ENCODE measurements at places on chromosomes 4 and X.
A peak's percentile ranks its signal among the peaks of the same experiment; 100 is the strongest.

DNA sequence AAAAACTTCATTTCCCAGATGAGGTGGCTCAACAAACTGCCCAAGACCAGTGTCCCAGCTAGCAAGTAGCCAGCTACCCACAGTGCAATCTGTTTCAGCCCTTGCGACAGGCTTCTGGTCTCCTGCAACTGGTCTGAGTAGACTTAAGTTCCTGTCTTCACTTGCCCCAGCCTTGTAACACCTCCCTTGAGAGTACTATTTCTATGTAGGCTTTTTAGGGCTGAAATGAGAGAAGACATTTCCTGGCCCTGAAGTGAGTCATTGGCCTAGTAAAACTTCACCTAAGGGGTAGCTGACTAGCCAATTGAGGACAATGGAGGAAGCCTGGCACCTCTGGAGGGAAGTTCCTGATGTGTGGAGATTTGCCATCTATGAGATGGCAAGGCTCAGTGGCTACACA, 80.1 kb upstream of the STIM2 start:
- DNase-seq, result peak; percentile 24

DNA sequence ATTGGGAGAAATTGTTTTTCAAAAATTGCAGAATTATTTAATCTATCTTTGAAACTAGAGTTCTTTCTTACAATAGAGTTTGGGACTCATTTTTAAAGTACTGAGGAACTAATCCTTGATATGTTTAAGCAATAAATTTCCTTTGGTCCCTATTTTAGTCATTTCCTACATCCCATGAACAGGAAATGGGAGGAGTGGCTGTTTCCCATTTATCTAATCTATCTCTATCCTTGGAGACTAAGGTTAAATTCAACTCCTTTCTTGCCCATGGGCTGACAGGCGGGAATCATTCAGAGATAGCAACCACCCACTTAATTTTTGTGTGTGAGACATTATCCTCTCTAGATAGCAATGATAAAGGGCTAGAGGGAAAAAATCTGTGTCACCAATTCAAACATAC, 131.6 kb upstream of the EMCN start:
- no peak for DNase-seq

GRCh38 chr4:155569471-155569870, 97.2 kb upstream of the GUCY1A1 start:
- DNase-seq, result no peak

DNA sequence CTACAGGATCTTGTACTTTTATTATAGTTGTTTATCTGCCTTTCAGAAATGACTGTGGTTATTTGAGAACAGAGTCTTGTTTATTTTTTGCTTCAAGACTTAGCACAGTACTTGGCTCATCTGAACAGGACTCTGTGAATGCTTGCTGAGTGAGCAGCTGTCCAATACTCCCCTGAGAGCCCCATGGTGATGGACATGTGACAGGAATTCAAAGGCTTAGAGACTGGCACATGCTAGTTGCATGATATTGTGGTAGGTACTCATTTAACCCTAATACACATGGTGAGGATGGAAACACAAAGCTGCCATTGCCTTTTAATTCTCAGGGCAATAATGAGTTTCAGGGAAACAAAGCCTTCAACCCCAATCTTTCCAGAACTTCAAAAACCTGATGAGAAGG, 97.3 kb downstream of the GEMIN8 start:
- DNase-seq, result no peak

DNA sequence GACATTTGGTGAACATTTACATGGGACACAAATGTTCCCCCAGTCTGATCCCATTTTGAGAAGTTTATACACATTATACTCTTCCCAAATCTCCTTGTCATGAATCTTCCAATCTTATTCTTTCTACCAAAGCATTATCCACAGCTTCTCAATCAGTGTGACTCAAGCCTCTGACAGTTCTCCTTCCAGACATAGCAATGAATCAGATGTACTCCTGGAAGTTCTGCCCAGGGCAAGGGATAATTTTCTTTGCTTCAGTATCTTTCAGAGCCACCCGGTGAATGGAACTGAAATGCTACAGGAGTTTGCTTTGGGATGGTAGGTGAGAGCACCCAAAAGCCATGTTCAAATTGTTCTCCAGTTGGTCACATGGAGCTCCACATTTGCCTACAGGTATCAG, 145.5 kb downstream of the ANXA5 start:
- DNase-seq, result no peak

DNA sequence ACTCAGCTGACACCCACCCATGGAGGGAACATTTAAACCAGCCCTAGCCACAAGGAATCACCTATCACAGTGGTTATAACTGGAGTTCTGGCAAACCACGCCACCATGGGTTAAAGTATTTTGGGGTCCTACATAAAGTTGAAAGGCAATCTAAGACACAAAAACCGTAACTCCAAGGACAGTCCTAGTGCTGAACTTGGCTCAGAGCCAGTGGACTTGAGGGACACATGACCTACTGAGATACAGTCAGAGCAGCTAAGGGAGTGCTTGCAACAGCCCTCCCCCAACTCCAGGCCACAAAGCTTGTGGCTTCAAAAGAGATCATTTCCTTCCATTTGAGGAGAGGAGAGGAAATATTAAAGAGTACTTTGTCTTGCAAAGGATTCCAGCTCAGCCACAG, 300.5 kb downstream of the FGF13 start:
- DNase-seq, result no peak

- DNase-seq, result no peak
These were observed 10.3 kb upstream of the MAGEB16 start for GRCh38 chrX:35787867-35788266.

- peak; percentile 90 for DNase-seq
These were observed 92.0 kb upstream of the TNIP3 start for GRCh38 chr4:121255986-121256750.

DNA sequence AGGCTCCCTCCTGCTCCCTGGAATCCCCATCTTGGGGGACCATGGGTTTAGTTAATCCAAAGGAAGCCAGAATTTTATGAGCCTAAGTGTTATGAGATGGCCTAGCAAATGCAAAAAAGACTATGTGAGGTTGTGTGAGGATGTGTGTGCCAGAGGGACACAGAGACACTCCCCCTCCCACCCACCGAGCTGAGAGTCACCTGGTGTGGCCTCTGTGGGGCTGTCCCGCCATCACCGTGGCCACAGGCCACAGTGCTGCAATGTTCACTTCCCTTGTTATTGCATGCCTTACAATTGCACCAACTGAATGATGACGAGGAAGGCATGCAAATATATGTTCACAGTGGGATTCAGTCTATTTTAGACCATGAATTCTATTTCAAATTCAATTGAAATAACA, 601 bp upstream of the FGFBP2 start:
- no peak for DNase-seq

DNA sequence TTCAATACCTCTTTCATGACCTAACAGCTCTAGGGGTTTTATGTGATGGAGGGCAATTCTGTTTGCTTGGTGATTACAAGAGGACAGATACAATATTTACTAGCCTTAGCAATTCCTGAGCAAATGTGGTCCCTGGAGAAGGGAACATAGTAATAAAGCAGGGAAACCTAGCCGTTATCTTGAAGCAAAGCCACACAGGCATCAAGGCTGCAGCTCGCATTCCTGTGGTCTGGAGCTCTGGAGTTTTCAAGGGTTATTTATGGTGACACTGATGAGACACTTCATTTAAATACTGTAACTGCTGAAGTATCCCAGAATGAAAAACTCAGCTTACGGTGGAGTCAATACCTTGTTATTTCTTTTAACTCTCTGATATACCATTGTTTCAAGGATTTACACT, 66.8 kb downstream of the AFF2 start:
- peak; percentile 86 for DNase-seq

DNA sequence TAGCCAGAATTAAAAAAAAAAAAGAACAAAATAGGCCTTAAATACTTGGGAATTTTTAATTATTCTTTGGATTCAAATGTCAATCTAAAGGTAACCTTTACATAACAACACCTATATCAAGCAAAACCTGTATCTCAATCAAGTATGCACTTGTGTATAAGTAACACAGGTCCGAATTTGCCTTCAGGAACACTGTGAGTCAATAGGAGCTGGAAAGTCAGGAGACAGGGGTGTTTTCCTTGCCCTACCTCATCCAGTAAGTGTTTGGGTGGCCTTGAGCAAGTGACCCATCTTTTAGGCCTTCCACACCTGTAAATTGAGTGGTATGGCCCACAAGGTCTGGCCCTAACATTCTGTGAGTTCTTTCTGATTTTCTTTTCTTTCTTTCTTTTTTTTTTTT, 40.8 kb upstream of the VEGFD start:
- DNase-seq, result no peak

- DNase-seq, result no peak
These were observed 78.8 kb downstream of the TMEM164 start for GRCh38 chrX:110081740-110082139.

DNA sequence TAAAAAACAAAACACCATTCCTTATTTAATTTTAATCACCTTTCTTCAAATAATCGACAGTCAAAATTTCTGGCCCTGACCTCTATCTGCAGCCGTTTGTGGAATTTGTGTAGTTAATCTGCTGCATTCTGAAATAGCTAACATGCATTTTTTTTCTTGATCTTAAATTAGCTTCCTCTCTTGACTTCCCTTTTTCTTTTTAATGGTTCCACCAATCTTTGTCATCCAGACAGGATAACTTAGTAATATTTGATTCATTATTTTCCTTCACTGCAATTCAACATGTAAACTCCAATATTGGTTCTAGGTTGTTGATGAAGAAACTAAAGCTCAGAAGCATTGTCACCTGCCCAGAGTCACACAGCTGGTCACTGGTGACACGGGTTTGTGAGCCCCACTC, 77.3 kb downstream of the ARHGAP10 start:
- no peak for DNase-seq

DNA sequence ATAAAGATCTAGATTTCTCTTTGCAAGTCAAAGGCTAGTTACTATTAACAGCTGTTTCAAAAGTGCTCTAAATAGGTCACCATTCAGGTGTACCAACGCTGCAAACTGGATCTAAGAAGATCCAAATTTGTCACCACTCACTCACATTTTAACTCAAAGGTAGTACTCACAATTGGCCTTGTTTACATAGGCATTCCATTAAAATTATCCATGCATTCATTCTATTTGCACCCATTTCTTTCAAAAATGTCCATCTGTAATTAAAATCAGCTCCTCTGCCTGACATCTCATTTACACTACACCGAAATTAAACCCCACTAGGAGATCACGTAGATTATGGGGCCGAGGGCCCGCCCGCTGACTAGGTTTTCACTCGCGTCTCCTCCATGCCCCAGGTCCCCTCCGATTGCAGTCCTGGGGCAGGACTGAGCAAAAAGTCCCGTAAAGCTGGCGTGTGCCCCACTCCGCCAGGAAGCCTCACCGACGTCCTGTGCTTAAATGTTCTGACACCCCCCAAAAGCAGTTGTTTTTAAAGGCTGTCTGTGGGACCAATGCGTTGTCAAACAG, 1.3 kb upstream of the ING2 start:
- no peak for DNase-seq

- no peak for DNase-seq
These were observed 14.9 kb upstream of the GLUD2 start for GRCh38 chrX:121032531-121032930.

DNA sequence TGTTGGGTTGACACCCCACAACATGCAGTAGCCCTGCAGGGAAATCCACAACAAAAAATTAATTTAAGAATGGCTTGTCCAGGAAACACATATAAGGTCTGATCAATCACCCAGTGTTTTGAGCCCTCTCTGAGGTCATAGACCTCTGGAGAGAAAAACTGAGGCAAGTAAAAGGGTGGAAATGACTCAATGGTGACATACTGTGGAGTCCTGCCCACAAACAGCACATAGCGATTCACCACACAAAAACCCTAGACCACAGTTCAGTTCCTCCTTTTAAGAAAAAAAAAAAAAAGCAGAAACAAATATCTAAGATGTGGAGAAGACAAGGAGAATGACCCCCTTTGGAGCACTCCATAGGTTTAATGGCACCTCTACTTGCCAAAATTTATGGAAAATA, 2691.0 kb downstream of the PCDH7 start:
- peak; percentile 28 for DNase-seq

- no peak for DNase-seq
These were observed 674.9 kb downstream of the SMARCA1 start for GRCh38 chrX:128848374-128848773.

- DNase-seq, result no peak
These were observed 38.7 kb upstream of the THOC2 start for GRCh38 chrX:123771449-123772064.

GRCh38 chr4:116059361-116059760, 945.9 kb upstream of the NDST4 start:
- no peak for DNase-seq

DNA sequence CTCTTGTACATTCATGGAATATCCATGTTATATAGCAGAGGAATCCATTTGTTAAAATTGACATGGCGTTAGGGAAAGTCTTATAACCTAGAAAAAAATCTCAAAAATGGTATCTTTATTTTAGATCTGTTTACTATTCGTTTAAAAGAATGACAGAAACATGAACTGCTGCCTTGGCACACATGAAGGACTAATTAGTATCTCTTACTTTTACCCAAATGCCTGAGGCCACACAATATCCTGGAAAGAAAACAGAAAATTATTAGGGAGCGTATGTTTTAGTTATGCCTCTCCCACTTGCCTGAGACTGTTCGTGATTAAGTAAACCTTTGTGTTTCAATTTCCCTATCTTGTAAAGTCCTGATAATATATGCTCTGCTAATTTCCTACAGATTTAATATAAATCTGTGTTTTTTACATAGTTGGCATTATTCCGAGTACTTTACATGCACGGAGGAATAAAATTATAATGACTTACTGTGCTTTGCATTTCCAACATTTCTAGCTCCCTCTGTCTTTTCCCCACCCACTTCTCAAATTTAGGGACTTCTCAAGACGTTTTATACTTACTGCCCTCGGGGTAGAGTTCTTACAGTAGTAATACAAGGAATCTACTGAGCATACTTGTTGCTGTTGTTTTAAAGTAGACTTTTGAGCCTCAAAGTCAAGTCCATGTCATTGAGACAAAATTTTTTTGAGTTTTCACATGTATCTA, 147.3 kb downstream of the VEGFC start:
- no peak for DNase-seq

DNA sequence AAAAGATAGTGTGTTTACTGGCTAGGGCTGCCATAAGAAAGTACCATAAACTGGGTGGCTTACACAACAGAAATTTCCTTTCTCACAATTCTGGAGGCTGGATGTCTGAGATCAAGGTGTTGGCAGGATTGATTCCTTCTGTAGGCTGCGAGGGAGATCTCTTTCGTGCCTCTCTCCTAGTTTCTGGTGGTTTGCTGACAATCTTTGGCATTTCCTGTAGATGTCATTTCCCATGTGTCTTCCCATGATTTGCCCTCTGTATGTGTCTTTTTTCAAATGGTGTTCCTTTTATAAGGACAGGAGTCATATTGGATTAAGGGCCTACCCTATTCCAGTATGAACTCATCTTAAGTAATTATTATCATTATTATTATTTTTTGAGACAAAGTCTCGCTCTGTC, 27.9 kb upstream of the LCORL start:
- no peak for DNase-seq

GRCh38 chr4:130146773-130147172, 1050.8 kb downstream of the C4orf33 start:
- no peak for DNase-seq

Measured in fibroblast of skin of abdomen (primary cell).